Stimulated activated CD4-positive, alpha-beta T cell treated with anti-CD3 and anti-CD28 coated beads, Interleukin-1b, Interleukin-23, amount 100 ng/mL, for 24 hours (primary cell): ENCODE measurements at places on chromosomes 1 and 21.

- no peak for DNase-seq
These were observed 88.1 kb upstream of the C1orf21 start for GRCh38 chr1:184298440-184299405.

DNA sequence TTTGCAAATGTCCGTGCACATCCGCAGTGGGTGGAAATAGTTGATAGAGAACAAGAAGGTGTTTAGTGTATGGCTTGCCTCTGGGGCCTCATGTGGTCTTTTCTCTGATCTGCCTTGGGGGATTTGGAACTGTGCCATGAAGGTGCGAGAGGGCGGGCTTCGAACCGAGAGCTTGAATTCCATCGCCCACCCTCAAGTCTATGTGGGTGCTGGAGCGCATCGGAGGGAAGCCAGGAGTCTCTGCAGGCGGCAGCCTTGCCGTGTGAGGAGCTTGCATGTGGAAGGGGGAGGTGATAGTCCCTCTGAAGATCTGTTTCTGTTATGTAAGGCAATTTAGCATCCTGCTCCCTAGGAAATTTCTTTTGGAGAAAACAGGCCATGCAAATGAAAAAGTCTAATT lies 119.6 kb downstream of the HUNK start:
- no peak for DNase-seq

DNA sequence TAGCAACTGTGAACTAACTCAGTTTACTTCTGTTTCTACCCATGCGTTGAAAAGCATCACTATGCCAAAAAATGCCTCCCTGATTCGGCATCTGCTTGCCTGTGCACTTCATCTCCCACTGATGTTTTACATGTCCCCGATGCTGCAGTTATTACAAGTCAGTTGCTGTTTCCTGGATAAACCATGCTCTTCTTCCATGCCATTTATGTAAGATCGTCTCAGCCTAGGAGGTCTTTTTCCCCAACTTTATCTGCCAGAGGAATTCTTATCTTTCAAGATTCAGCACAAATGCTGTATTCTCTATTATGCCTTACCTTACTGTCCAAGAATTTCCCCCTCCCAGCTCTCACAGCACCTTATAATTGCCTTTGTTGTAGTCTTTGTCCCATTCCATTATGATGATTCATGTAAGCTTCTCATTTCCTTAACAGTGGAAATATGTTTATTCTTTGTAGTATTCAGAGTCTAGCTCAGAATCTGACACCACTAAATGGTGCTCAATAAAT lies 30.0 kb downstream of the PRKACB start:
- no peak for DNase-seq

GRCh38 chr1:64624808-64625207 lies 120.1 kb upstream of the RAVER2 start:
- no peak for DNase-seq

DNA sequence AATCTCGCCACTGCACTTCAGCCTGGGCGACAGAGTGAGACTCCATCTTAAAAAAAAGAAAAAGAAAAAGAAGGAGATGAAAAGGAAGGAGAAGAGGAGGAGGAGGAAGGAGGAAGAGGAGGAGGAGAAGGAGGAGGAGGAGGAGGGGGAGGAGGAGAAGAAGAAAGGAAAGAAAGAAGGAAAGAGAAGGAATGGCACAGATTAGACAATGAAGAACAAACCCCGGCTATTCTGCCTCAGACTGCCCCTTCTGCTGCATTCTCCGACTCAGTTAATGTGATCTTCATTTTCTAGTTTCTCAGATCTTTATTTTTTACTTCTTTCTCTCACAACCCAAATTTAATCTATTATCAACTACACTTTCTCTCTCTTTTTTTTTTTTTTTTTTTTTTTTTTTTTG lies 40.1 kb upstream of the PTGFRN start:
- no peak for DNase-seq

DNA sequence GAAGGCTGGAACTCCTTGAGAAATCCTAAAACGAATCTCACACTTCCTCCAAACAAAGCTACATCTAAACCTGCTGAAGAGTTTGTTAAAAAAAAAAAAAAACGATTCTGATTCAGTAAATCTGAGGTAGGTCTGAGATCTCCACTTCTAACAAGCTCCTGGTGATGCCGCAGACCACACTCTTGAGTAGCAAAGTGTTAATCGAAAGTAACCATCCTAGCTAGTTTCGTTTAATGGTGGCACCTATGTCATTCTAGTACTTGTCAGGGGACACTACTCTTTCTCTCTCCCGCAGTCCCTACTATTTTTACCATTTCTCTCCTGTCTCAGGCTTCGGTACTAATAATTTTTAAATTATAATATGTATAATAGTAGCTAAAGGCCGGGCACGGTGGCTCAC lies 2.1 kb downstream of the CLCC1 start:
- no peak for DNase-seq

GRCh38 chr1:169945181-169945580 lies 51.5 kb upstream of the SCYL3 start:
- no peak for DNase-seq

- no peak for DNase-seq
These were observed 49.2 kb upstream of the ABCG1 start for GRCh38 chr21:42169758-42170157.

DNA sequence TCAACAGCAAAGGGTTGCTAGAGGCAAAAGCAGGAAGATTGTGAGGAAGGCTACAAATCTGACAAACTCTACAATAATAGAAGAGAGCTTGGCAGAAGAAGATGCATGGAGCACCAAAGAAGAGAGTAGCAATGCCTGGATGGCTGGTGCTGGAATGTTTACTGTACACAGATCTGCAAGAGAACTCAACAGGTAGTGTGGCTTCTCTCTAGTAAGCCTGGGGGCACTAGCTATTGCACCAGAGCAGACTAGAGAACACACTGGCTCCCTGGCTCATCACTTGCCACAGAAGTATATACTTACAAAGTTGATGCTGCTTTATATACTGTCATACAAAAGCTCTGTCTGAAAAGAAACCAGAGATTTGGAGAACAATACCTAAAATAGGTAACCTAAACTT lies 475.0 kb upstream of the NCAM2 start:
- DNase-seq = no peak

GRCh38 chr1:213131851-213132655 lies 81.0 kb downstream of the RPS6KC1 start:
- DNase-seq = no peak

DNA sequence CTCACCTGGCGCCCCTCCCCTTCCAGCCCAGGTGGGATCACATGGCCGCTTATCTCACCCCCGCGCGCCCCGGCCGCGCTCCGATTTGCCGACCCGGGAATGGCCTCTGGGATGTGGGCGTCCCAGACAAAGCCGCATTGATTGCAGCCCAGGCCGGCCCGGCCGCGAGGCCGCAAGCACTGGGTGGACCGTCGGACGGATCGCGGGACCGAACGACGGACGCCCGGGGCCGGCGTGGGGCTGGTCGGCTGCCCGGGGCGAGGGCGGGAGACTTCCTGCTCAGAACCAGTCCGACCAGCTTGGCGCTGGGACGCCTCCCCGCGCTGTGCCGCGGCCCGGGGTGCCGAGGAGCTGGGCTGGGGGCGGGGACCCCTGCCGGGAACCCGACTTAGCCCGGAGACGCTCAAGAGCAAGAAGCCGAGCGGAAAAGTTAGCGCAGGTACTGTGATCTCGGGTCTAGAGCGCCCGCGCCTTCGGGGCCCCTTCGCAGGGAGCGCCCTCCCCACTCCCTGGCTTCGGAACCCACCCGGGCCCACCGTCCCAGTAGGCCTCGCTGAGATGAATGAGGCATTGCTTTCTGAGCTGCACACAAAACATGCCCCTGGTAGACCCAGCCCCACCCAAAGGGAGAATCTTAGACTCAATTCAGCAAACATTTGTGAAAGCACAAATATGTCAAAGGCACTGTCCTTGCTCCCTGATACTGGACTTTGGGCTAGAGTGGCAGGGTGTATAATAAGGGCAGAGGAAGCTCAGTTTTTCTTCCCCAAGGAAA lies 415 bp upstream of the LAD1 start:
- DNase-seq = no peak

DNA sequence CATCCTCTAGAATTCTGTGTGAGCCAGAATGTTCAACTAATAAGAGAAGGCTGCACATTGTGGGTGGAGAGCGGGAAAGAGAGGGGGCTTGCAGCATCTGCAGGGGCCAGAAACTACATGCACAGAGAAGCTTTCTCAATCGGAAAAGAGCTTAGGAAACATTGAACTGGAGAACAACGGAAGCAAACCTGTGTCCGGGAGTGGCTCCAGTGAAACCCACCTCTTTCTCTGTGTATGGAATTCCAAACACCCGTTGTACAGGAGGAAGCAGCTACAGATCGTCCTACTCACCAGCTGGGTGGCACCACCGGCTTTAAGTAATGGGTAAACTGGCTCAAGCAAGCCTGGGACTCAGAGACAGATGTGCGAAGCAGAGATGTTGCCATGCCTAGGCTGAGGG lies 14.0 kb upstream of the CSF1 start:
- no peak for DNase-seq

DNA sequence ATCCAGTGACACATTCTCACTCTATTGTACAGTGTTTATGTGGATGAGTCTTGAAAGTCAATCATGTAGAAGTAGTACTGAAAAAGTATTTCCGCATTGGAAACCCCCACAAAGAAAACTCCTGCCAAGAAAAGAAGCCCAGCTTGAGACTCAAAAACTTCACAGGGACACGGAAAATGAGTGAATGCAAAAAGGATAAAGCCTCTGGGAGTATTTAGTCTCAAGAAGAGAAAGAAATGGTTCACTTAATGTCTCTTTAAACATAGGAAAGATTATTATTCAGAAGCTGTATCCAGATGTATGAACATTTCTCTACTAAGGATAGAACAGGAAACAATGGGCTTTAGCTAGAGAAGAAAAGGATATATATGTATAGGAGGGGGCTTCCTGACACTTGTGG lies 304.5 kb downstream of the BARHL2 start:
- no peak for DNase-seq

DNA sequence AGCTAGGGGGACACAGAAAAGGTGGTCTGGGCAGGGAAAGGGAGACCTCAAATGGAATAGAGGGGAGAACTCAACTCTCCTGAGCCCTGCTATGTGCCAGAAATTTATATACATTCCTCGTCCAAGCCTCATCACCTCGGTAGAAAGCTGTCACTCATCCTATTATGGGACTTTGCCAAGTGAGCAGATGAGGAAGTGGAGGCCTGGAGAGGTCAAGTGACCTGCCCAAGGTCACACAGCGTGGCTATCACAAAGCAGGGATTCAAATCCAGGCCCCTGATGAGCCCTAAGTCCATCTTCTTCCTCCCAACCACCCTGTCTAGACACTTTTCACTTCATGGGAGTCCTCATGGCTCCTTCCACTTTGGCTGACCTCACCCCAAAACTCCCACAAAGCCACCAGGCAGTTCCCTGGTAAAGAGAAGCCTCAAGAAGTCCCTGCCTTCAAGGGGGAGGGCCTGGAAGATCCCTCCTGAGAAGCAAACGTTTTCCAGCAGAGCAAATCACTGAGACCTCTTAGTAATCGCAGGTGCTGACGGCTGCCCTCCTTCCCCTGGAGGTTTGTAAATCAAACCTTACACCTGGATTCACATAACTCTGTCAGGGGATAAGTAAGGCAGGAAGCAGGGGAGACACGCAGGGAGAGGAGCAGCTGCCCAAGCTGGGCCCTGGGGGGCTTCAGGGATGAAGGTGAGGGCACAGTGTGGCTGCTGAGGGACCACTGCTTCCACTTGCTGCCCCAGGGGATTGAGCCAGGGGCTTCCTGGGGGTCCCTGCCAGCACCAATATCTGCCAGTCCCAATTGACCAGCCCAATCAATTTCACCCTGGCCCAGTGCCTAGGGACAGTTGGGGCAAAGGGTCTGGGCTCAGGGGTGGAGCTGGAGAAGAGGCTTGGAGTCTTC lies 351.2 kb downstream of the MATN1 start:
- no peak for DNase-seq

DNA sequence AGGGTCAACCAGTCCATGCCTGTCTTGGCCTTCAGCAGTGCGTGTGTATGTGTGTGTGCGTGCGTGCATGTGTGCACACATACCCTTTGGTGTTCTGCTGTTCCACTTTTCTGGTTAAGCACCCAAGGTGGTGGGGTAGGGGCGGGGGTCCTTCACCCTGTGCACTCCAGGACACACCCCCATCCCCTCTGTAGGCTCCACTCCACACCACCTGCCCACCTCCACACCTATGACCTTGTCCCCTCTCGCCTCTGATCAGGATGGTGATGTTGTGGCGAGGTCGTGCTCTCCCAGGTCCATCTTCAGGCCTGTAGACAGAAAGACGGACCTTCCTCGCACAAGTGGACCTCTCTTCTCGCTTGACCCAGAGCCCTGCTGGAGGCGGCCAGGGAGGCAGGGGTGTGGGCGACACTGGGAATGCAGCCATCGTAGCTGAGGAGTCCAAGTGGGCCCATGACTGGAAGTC lies 44.6 kb downstream of the WDR4 start:
- no peak for DNase-seq

GRCh38 chr1:6100861-6101783 lies 55.4 kb downstream of the KCNAB2 start:
- no peak for DNase-seq

- DNase-seq = no peak
These were observed 55.0 kb downstream of the HUNK start for GRCh38 chr21:31927689-31928353.

DNA sequence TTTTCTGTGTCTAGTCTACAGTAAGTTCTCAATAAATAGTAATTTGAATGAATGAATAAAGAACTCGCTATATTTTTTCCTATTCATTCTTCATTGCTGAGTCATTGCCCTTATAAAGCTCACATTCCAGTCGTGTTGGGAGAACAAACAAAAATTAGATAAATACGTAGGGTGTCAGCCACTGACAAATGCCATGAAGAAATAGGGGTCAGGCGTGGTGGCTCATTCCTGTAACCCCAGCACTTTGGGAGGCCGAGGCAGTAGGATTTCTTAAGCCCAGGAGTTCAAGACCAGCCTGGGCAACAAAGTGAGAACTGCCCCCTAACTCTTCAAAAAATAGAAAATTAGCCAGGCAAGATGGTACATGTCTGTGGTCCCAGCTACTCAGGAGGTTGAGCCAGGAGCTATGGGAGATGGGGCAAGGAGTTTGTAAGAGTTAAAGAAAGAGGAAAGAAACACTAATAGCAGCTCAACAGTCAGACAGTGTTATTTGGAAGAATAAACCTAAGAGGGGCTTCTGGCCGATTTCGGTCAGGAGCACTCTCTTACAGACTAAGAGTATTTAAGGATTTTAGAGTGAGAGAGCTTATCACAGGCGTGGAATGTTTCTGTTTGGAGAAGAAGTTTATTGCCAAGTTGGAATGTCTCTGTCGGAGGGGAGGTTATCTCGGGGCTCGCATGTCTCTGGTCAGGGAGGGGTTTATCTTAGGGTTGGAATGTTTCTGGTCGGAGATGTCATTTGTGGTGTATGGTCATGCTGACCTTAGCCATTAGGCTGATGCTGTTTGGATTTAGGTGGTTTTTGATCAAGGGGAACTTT lies 1.8 kb upstream of the CHML start:
- DNase-seq = no peak

GRCh38 chr1:54239035-54239383 lies 39.0 kb downstream of the MRPL37 start:
- no peak for DNase-seq

GRCh38 chr1:160363951-160364735 lies 2.7 kb upstream of the NHLH1 start:
- DNase-seq = no peak
